GM12891 (cell line): ENCODE measurements at places on chromosomes 4 and X.

- DNase-seq = peak; percentile 17
Observed at GRCh38 chr4:17578482-17578891, 1.5 kb downstream of the LAP3 start.

- no peak for DNase-seq
Observed at GRCh38 chrX:37331546-37331945, 17.6 kb upstream of the PRRG1 start.

- no peak for DNase-seq
Observed at GRCh38 chrX:44232081-44232480, 111.4 kb downstream of the EFHC2 start.

DNA sequence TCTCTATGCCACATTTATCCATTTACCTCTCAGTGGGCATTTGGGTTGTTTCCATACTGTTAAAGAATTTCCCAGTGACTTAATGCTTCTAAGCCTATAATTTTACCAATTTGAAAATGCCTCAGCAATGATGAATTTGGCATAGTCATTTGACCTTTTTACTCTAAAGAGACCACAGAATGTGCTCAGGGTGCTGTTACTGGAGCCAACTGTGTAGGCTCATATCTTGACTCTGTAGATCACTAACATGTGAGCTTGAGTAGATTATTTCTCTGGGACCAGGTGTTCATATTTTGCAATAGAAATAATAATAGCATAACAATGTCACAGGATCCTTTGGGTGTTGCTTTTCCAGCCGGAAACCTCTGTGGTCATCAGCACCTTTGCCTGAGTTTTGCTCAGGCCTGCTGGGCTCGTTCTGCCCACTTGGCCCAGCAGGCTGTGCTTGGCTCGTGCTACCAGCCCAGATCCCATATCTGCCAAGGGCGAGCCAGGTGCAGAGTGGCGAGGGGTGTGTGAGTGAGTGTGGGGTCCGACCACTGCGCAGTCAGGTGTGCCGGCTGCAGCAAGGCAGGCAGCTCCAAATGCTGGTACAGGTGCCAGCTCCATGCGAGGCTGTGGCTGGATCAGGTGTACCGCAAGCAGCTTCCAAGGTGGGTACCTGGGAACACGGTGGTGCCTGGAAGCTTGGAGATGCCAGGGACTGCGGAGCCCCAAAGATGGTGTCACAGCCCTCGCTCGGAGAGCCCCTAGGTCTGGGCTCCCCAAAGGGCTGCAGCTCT lies 70.6 kb upstream of the ANK2 start:
- no peak for DNase-seq

DNA sequence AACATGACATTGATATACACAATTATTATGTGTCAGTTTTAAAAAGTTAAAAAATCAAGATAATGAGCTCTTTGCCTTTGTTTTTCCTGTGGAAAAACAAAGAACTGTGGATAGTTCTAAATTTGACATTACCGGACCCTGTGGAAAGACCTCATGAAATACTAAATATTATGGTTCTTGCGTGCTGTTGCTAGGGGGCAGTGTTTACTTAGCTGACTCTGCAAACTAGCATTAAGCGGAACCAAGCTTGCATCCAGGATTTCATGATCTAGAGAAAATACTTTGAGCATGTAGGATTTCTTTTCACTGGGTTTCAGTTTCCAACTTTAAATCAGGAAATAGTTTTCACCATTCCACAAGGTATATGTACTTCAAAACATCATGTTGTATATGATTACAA lies 33.6 kb downstream of the CLCN4 start:
- no peak for DNase-seq

GRCh38 chrX:57070185-57070984 lies 51.0 kb downstream of the SPIN2B start:
- no peak for DNase-seq

DNA sequence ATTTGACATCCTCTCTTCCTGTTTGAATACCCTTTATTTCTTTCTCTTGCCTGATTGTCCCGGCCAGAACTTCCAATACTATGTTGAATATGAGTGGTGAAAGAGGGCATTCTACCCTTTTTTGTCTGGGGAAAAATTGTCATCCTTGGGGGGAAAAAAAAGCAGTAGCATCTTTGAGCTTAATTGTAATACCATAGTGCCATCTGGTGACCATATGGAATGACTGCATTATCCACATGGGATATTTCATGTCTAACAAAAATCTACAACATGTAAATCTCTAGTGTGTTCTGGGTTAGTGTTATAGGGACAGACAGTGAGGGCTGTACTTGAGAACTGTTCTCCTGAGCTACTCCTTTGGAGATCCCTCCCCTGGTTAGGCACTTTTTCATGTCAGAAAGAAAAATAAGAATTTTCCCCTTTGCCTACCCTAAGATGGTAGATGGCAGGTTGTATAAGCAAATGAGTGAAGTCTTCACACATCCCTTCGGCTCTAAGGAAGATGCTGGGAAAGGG lies 26.0 kb downstream of the CAPN6 start:
- no peak for DNase-seq

DNA sequence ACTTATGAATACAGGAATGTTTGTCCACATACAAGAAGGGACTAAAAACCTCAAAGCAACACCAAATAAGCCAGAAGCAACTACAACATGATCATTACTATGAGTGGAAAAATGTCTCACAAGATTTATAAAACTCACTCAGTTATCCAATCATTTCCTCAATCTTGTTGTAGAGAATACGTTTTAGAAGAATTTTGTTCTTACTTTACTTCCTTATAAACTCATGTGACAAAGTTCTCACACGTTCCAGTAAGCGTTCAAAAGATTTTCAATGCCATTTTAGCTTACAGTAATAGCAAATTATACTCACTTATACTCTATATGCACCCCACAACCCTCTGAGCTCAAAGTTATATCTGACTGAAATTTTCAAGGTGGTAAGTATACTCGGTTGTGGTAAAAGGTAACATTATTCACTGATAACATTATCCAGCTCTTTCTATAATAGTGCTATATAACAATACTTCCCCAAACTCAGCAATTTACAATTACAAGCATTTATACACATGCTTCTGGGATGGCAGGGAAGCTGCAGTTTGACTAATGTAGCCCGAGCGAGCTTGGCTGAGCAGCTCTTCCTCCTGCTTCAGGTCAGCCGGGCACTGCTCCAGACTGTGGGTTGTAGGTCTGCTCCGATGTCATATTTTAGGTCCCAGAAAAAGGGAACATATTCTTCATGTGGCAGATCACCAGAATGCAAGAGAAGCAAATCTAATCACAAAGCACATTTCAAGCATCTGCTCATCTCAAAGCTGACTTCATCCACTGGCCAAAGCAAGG lies 226.3 kb downstream of the RCHY1 start:
- DNase-seq = no peak

- no peak for DNase-seq
Observed at GRCh38 chr4:155071962-155072361, 136.5 kb upstream of the NPY2R start.
